ENCODE measurements at places on chromosomes 1 and 21.
A peak's percentile ranks its signal among the peaks of the same experiment; 100 is the strongest.

DNA sequence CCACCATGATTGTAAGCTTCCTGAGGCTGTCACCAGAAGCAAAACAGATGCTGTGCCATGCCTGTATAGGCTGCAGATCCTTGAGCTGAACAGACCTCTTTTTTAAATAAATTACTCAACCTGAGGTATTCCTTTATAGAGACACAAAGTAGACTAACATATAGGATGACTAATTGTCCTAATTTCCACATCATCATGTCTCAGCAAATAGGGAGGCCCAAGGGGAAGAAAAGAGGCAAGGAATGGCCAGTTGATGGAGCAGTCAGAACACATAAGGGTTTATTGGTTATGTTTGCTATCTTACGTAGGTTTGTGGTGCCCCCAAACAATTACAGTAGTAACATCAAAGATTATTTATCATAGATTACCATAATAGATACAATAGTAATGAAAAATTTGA is 126.2 kb downstream of the RASAL2 start:
- DNase-seq: no peak

GRCh38 chr1:16076031-16076864 is 2.8 kb upstream of the FAM131C start:
- peak; percentile 56 for DNase-seq

GRCh38 chr1:161706482-161707347 is at the start of gene FCRLA:
Gene FCRLA (plus strand): TSS chr1:161707229. CDS start chr1:161707265, 36 bp downstream.
- no peak for DNase-seq

DNA sequence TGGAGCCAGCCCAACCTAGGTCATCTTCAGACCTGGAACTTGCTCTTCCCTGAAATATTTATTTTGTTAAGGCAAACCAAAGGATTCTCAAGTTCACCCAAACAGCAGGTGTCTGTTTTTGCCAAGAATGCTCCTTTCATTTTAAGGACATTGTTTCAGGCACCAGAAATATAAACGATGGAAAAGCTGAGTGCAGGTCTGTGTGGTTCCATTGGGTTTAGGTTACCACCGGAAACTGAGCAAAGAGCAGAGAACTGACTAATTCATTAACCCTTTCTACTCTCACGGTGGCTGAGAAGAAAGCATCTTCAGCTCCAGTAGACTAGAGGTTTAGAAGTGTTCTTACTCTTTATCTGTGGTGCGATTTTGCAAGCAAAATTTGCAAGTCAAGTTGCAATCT is 38.0 kb upstream of the ZC3H11B start:
- DNase-seq: no peak

GRCh38 chr1:205701891-205702290 is 21.6 kb upstream of the SLC45A3 start:
- DNase-seq: no peak

DNA sequence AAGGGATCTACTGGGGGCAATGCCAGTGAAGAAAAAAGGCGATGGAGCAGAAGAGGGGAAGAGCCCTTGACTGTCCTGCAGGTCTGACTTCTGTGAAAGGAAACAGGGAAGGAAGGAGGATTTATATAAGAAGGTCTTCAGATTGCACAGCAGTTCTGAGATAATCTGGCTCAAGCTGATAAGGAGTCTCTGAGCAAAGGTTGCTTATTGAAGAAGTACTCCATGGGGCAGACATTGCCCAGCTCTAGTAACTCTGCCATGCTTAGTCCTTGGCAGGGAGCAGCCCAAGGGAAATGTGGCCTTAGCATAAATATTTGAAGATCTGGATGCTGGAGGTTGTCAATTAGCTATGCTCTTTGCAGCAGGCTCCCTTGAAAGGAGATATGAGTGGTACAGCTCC is 15.9 kb upstream of the TTF2 start:
- no peak for DNase-seq

GRCh38 chr1:155226188-155226909 is 17.9 kb downstream of the MTX1 start:
- DNase-seq: peak; percentile 56

GRCh38 chr1:157124855-157125254 is 13.3 kb downstream of the ETV3 start:
- no peak for DNase-seq

GRCh38 chr1:99594205-99594604 is 51.7 kb upstream of the PALMD start:
- DNase-seq: no peak

GRCh38 chr1:154456631-154457030 is 45.4 kb upstream of the TDRD10 start:
- no peak for DNase-seq

GRCh38 chr1:6157132-6157527 is 23.0 kb downstream of the CHD5 start:
- DNase-seq: no peak

GRCh38 chr1:10796029-10796944 is at the start of gene CASZ1:
Gene CASZ1 (minus strand): TSS chr1:10796646. CDS start chr1:10693889, 102,757 bp downstream.
- DNase-seq: peak; percentile 82

GRCh38 chr1:164754088-164754600 is 195.2 kb downstream of the PBX1 start:
- no peak for DNase-seq

DNA sequence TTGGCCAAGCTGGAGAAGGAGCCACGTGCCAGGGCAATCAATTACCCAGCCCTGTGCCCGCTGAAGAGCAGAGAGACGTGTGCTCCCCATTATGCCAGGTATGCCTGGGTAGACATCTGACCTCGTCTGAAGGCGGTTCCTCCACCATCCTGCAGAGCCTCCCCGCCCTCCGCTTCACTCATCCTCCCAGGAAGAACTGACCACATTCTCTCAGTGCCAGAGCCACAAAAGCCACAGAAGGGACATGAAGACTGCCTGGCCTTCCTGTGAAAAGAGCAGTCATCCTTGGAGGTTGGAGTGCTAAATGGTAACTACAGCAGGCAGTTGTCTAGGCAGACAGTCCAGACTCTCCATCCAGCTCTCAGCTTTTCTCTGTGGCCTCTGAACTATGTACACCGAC is 12.0 kb downstream of the SYT2 start:
- DNase-seq: no peak

DNA sequence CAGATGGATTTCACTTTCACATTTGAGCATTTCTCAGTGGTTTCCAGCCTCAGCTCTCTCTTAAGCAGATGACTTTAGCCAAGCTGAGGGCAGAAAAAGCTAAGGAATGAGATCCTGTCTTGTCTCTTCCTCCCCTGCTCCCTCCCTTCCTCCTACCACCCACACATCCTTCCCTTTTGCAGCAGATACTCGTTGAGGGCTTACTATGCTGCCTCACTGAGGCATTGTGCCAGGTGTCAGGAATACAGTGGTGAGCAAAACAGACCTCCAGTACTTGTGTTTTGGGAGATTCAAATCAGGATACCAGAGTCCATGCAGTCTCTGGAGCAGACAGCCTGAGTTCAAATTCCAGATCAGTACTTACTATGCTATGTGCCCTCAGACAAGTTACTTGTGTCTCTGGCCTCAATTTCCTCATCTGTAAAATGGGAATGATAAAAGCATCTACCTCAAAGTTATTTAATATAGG is 43.2 kb downstream of the KIF26B start:
- DNase-seq: peak; percentile 31

DNA sequence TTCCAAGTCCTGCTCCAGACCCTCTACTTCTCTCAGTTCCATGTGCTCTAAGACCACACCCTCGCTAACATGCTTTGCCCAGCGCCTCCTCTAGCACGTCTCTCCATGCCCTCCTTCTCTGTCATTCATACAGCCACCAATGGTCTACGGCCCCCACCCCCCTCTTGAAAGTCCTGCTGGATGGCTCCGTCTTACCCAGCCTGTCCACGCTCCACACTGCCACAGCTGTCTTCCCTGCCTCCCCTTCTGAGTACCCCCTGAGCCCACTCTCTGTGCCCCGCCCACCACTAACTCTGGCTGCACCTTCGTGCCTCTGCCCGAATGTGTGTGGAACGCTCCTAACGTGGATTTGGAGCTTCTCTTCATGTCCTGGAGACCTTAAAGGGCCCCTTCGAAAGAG is 244.6 kb downstream of the TRABD2B start:
- DNase-seq: no peak

- DNase-seq: no peak
Measured at GRCh38 chr21:43866659-43867331, 1.8 kb downstream of the AGPAT3 start.

DNA sequence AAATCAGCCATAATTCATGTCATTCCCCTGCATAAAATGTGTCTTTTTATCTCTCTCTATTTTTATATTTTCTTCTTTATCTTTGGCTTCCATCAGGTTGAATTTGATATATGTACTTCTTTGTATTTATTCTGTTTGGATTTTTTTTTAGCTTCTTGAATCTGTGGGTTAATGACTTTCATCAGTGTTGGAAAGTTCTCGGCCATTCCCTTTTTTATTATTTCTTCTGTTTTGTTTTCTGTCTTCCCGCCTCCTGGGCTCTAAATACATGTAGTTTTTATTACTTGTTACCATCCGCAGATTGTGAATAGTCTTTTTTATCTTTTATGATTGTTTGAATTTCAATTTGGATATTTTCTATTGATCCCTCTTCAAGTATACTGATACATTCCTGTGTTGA is 637.5 kb downstream of the NPHP4 start:
- no peak for DNase-seq

DNA sequence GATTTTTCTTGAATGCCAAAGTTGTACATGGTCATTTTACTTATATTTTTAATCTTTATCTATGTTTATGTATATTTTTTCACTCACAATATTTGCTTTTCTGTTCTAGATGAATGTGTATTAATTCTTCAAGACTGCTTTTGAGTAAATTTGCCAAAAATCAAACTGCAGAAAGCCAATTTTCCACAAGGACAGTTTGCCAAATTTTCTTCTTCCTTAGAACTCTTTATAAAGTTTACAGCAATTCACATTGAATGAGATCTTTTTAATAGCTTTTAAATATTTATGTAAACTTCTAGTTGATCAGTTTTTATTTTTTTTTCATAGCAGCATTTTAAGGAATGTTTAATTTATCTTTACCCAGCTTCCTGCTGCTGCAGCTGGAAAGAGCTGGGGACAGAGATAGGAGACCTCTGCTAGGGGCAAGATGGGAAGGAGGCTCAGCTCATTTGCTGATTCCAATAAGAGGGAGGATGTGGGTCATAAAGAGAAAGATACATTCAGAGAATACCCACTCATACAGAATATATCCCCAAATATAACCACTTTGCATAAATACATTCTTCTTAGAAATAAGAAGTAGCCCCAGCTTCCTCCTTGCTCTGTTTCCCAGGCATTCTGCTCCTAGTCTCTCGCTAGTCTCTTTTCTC is 93.0 kb downstream of the ODF2L start:
- DNase-seq: no peak

GRCh38 chr1:42348498-42348897 is 13.5 kb upstream of the FOXJ3 start:
- DNase-seq: no peak

DNA sequence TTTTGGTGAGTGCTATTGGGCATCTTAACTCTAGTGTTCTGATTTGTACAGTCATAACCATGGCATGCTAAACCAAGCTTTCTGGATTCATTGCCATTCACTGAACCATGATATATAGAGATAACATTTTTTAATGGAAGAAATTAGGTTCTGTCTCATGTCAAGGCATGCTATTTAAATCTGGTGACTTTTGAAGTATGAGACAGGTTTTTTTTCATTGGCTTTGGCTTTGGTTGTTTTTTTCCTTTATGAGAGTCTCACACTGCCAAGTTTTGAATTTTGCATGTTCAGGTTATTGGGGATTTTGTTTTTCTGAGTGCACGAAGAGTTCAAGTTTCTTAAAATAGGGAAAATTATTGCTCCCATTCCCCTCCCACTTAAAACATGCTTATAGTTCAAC is 141.3 kb upstream of the ADAMTS5 start:
- no peak for DNase-seq

DNA sequence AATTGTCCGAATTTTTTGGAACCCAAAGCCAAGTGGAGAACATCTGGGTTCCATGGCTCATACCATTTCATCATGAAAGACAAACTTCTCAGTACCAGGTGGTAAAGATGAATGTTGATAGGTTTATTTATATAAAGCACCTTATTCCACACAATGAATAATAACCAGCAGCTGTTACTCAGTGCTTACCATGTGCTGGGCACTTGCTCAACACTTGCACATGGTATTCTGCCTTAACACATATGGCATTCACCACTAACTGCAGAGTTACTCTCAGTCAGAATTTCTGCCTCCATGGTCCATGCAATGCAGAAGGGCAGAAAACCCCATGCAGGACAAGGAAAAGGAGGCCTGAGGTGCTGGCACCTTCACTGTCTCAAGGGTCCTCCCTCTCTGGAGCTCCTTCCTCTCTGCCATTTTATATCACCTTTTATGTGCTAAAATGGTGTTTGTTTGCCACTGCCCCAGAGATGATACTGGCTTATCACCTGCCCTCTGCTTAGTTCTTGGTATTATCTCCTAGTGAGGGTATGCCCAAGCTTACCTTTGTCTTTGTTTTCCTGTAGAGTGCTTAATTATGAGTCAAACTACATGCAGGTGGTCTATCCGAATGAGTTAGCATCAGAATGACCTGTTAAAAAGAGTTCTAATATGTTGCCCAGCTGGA is 76.7 kb upstream of the ZNF326 start:
- no peak for DNase-seq

DNA sequence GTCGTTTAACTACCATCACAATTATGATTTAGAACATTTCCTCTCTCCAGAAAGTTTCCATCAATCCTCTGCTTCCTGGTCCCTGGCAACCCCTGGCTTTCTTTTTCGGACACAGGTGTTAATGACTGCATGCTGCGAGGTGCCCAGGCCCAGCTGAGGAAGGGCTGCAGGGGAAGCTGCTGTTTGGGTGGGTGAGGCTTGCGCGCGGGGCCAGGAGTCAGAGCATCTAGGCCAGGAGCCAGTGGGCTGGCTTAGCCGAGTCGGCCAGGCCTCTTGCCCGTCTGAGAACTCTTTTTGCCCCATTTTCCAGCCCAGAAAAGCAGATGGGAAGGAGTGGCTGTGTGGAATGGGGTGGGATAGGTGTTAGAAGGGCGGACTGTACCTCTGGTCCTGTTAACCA is 51.5 kb downstream of the NAV1 start:
- DNase-seq: no peak

- no peak for DNase-seq
Measured at GRCh38 chr1:44032170-44032790, 1.0 kb upstream of the SLC6A9 start.

DNA sequence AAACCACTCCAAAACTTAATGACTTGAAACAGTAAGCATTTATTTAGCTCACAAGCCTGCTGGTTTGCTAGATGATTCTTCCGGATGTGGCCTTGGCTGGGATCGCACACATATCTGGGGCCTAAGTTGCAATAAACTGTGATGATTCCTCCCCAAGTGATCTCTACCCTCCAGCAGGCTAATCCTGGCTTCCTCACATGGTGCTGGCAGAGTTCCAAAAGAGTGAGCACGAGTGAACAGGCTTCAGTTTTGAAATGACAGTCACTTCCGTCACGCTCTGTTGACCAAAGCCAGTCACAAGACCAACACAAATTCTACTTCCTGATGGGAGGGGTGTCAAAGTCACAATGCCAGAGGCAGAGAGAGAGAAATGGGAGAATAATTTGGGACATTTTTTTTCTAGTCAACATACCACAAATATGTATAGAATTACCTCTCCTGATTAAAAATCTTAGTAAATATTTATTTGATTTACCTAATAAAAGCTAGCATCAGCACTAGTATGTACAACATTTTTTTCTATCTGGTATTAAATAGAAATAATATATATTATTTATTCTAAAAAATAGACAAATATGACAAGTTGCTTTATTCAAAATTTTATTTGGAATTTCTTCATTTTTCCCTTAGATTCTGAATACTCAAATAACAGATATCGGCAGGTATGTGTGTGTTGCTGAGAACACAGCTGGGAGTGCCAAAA is 292.7 kb downstream of the TPR start:
- peak; percentile 94 for DNase-seq

GRCh38 chr1:63799820-63800219 is 26.0 kb downstream of the ROR1 start:
- no peak for DNase-seq

Measured in BE2C (cell line).